ENCODE measurements at places on chromosomes 12 and 14. TPM values are rescaled to one million over a fixed set of nuclear protein-coding genes. Genes with fewer than 3 reads are reported as not detected.
A peak's percentile ranks its signal among the peaks of the same experiment; 100 is the strongest.

GRCh38 chr12:76085520-76085868, 1.0 kb upstream of the NAP1L1 start:
- no peak for DNase-seq

- DNase-seq: no peak
Observed at GRCh38 chr12:3043406-3043805, 33.8 kb upstream of the TSPAN9 start.

GRCh38 chr12:40825156-40825555, 132.9 kb downstream of the CNTN1 start:
- no peak for DNase-seq

DNA sequence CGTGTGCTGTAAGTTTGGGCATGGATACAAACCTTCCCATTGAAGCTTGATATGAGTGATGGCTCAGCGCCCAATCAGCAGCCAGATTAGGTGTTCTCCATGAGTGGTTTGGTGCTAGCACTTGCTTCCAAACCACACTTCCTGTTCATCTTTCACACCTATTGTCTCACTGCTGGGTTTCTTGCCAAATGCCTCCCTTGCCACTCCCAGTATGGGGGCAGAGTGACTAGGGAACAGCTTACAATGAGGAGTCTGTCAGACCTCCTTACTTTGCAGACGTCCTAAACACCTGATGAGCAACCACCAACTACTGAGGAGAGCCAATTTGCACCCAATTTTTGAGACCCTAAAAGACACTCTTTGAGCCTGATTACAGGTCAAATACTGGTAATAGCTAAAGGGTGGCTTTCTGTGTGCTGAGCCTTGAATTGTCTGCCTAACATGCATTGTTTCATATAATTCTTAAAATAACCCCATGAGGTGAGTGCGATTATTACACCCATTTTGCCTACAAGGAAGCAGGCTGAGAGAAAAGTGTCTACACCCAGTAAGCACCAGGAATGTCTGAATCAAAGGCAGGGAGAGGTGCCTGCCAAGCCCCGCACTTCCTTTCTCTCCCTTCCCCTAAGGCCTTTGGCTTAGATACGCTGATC, 48.4 kb upstream of the FOS start:
- no peak for DNase-seq

- DNase-seq: no peak
Observed at GRCh38 chr12:18224745-18225144, 36.6 kb upstream of the PIK3C2G start.

DNA sequence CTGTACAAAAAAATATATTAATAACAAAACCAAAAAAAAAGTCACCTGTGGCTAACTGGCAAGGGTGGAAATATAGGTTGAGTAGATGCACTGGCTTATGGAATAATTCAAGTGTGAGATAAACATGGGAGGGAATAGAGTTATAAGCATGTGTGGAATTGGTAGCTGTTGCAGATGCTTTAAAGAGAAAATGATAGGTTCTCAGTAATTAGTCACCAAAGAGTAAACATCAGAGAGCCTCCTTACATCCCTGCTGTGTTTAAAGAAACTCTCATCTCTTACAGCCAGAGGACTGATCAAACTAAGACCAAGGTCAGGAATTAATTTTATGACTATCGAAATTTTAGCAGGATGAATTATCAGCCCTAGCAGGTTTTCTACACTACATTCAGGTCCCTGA, 70.5 kb downstream of the EGLN3 start:
- no peak for DNase-seq

- no peak for DNase-seq
Observed at GRCh38 chr12:126389961-126390360, 1324.7 kb downstream of the AACS start.

DNA sequence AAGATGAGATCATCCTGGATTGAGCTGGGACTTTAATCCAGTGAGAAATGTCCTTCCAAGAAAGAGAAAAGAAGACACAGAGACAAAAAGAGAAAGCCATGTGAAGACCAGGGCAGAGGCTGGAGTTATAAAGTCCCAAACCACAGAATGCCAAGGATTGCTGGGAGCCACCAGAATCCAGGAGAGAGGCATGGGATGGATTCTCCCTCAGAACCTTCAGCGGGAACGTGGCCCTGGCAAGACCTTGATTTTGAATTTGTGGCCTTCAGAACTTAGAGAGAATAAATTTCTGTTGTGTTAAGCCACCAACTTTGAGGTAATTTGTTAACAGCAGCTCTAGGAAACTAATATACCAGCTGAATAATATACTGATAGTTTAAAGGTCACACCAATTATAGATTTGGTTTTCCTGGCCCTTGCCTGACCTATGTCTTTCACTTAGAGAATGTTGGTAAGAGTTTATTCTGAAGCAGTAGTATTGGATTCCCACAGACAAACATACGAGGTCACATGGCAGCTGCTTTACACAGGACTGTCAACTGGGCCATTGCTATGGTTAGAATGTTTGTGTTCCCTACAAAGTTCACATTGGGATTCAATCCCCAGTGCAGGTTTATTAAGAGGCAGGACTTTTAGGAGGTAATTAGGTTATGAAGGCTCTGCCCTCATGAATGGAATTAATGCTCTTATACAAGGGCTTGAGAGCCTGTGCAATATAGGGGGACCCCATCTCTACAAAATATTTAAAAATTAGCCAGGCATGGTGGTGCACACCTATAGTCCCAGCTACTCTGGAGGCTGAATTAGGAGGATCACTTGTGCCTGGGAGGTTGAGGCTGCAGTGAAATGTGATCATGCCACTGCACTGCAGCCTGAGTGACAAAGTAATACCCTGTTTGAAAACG, 156.5 kb upstream of the EEA1 start:
- DNase-seq: no peak

DNA sequence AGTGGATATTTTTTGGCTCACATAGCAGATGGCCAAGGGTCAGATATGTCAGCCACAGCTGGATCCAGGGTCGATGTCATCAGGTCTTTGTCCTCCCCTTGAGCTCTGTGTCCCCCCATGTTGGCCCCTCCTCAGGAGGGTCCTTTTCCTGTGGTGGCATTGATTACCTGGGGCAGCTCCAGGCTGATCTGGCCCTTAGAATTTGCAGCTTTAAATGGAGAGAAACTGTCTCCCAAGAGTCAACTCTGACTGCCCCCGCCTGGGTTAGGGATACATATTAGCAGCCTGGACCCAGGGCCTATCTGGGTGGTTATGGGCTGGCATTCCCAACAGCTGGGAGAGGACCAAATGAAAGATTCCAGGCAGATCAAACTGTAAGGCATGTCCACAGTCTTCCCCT, 330.5 kb downstream of the RGS6 start:
- no peak for DNase-seq

DNA sequence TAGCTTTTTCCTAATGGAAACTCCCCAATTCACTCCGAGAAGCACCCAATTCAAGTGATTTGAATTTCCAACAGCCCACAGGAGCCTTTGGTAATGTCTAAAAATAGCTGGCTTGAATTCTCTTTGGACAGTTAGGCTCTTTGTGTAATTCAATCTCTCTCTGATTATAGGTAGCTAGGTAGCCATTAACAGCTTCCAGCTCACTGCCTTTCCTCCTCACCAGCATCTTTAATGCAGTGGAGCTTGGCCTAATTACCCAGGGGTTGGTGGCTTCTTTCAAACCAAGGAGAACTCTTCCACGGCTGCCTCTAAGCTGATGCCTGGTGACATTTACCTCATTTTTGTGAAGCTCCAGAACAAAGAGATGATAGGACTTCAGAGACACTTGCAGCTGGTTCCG, 86.4 kb downstream of the WSCD2 start:
- no peak for DNase-seq

DNA sequence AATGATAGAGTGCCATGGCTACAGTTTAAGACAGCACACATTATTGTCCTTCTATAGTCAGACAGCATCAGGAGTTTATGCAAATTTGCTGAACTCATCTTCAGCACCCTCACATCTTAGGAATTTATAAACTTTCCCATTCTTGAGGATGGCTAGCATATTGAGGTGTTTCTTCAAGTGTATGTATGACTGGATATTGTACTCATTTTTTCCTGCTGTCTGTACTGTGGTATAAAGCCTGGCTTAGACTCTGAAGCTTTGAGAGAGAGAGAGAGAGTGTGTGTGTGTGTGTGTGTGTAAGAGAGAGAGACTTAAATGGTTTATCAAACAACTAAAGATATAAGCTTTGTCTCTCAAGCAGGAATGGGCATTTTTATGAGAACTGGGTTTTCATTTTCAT, 161.6 kb downstream of the PIK3C2G start:
- DNase-seq: no peak

DNA sequence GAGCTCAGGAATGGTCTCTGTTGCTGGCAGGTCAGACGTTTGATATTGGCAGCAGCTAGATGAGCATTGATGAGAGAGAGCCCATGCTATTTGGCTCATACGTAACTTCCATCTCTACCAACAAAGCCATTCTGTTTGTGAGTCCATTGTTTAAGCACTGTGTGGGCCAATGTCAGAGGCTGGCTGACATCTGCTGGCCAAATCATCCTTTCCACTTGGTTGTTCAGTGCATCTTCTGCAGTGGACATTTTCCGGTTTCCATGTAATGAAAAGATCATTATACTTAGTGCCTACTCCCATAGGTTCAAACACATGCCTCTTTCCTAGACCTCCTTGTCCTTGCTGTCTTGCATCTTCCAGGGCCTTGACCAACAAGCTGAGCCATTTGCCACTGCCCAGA, 59.2 kb downstream of the IFT81 start:
- DNase-seq: no peak

GRCh38 chr12:92859650-92860386, 69.3 kb downstream of the EEA1 start:
- no peak for DNase-seq

DNA sequence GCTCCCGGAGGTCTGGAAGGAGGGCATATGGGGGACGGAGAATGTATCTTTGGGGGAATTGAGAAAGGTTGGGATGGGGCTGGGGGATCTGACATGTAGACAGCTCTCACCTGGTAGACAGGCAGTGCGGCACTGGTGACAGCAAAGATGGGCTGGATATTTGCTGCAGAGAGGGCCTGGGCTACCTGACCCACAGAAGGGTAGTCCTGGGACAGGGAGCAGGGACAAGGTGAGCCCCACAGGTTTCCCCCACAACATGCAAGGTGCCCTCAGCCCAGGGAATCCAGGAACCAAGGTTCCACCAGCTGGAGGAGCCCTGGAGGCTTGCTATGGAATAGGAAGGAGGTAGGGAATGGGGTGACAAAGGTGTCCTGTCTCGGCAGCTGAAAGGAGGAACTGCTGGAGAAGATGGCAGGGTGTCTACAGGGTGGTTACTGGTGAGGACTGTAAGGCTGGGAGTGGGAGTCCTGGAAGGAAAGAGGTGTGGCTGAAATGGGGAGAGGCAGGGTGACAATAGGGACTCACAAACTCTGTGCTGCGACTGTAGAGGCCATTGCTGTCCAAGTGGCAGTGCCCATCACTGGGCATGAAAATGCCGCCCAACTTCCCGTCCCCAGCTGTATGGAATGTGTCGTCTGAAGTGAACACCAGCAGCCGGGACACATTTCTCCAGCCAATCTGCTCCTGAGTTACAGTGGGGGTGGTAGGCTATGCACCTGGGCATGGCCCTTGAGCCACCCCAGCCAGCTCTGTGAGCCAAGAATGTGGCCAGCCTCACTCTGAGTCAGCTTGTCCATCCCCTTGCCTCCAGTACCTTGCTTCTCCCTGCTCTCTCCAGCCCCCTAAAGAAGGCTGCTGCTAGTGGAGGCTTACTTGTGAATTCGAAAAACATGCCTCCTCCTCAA, 11.3 kb downstream of the ITGB7 start:
- no peak for DNase-seq

DNA sequence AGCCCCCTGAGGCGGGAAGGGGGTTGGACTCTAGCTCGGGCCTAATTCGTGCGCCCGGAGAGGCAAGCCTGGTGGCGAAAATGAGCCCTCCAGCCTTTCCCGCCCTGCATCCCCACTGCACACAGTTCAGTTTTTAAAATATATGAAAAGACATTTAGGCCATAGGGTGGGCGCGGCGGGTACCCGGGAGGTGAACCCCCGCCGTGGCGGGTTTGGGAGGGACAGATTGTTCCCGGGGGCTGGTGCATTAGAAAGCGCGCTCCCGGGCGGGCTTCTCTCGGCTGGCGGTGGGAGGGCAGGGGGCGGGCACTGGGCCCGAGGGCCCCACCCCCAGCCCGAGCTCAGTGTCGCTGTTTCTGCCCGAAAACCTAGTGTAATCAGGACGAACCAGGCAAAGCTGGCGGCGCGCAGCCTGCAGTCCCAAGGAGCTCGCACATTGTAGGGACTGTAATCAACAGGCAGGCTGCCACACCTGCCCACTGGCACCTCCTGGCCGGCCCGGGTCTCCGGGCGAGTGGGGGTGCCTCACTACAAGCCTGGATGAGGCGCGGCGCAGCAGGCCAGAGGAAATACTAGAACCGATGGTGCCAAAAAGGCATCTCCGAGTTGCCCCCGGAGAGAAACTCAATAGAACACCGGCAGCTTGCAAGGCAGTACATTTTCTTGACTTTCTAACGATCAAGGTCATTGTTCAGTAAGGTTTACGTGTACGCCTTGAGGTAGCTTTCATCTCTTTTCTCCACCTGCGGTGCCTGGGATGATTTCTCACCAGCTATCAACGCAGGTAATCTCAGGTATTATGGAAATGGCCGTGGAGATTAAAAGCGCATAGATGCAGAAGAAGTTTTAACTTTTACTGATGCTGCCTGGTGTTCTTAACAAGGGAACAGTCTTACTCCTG, 764 bp upstream of the SPTB start:
- DNase-seq: peak; percentile 37

- DNase-seq: no peak
Observed at GRCh38 chr12:93974252-93974651, 174.1 kb upstream of the PLXNC1 start.

- DNase-seq: no peak
Observed at GRCh38 chr14:102693006-102693755, 84.1 kb upstream of the TRAF3 start.

GRCh38 chr14:70714055-70714550, 72.4 kb downstream of the TTC9 start:
- DNase-seq: peak; percentile 27

DNA sequence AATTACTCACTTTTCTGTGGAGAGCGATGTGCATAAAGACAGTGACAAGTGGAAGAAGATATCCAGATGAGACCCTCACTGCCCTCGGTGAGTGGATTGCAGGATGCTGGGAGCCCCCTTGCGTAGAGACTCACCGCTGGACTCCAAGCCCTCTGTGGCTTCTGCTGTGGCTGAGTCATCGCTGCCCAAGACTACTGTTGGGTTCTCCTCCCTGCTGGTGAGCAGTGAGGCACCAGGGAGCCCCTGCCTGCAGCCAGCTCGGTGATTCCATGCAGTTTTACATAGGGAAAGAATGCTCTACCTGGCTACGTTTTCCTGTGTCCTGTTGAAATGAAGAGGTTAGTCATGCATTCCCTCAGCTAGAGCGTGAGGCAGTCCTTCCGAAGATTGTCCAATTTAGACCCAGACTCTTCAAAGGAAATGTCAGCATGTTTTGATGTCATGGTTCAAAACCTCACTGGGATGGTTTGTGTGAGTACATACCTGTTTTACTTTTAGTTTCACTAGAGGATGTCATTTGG, 28.2 kb downstream of the TRAF3 start:
- no peak for DNase-seq

GRCh38 chr14:64745511-64746091, 41.4 kb downstream of the PLEKHG3 start:
- no peak for DNase-seq

- DNase-seq: no peak
Observed at GRCh38 chr14:39069923-39070322, 33.1 kb downstream of the SEC23A start.

Gene CPNE8
- 8.8 TPM for total RNA-seq

Gene ASCL1
- not detected for total RNA-seq

Gene FBXO21
- 65.3 TPM for total RNA-seq

Gene CCDC196
- total RNA-seq: not detected

Data from mesothelial cell of epicardium (in vitro differentiated cells).